ENCODE measurements at places on chromosomes 7 and 10.

GRCh38 chr10:114767101-114767985 is 54.2 kb upstream of the FHIP2A start:
- H3K4me1 ChIP-seq, result no peaks in the 10 kb centered on the region
- no peaks in the 10 kb centered on the region for H3K36me3 ChIP-seq
- peaks cover 17% of the 10 kb centered on the region for H3K27me3 ChIP-seq
- DNase-seq, result no peak
- no peak overlapping the region for H3K27ac ChIP-seq

DNA sequence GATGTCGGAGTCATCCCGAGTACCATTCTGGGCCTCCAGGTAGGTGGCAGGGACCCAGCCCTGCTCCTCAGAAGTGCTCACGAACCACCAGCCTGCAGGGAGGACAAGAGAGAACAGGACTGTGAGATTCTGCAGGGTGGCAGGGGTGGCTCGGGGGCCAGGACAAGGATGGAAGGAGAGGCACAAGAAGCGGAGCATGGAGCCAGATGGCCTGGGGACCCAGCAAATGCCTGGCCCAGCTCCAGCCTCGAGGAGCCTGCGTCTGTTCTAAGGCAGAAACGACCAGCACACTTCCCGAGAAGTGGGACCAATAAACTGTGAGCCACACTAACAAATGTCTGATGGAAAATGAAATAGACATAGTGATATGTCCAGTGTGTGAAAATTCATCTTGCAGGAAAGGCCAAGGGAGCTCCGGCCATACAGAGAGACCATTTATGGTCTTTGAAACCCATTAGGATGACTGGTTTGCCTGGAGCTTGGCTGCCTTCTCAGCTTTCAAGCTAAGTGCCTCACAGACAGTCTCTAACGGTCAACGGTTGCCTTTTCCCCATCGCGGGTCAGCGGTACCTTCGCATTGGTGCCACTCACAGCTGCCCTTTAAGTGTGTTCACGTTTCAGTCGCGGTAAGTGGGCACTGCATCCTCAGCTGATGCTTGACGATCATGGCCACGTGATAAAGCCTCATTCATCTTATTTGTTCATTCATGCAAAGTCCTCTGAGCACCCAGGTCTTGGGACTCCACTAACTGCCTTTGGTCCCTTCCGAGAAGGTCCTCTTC is 133.8 kb downstream of the NEURL1 start:
- no peak overlapping the region for H3K27ac ChIP-seq
- H3K4me1 ChIP-seq, result no peaks in the 10 kb centered on the region
- H3K27me3 ChIP-seq, result no peaks in the 10 kb centered on the region

DNA sequence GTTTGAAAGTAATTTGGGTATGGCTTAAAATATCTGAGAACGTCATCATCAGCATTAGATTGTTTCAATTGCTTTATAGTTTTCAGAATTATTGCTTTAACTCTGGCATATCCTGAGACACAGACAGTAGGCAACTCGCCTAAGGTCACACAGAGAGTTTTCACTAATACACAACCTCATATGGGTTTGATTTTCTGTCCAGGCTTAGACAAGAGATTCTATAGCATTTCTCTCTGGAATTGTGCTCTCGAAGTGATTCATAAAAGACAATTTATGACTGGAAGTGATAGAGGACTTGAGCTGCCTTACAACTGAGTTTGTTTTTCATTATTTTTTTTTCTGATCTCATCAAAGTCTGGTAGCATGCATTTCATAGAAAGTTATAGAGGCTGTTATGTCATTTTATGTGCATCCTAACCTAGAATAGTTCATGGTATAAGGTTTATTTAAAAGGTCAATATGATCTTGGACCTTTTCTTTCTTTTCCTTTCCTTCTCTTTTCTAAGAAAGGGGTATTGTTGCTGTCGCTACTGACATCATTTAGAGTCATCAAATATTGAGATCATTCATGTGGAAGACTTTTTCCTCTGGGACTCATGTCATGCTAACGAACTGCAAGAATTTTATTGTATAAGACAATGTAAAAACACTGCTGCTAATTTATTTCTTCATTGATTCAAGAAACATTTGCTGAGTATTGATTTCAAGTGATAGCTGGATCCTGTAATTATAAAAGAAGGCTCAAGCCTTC is 278.2 kb downstream of the PLXDC2 start:
- no peaks in the 10 kb centered on the region for H3K4me1 ChIP-seq
- no peak overlapping the region for H3K27ac ChIP-seq
- H3K4me3 ChIP-seq, result no peak overlapping the region
- H3K27me3 ChIP-seq, result no peaks in the 10 kb centered on the region
- no peaks in the 10 kb centered on the region for H3K36me3 ChIP-seq

DNA sequence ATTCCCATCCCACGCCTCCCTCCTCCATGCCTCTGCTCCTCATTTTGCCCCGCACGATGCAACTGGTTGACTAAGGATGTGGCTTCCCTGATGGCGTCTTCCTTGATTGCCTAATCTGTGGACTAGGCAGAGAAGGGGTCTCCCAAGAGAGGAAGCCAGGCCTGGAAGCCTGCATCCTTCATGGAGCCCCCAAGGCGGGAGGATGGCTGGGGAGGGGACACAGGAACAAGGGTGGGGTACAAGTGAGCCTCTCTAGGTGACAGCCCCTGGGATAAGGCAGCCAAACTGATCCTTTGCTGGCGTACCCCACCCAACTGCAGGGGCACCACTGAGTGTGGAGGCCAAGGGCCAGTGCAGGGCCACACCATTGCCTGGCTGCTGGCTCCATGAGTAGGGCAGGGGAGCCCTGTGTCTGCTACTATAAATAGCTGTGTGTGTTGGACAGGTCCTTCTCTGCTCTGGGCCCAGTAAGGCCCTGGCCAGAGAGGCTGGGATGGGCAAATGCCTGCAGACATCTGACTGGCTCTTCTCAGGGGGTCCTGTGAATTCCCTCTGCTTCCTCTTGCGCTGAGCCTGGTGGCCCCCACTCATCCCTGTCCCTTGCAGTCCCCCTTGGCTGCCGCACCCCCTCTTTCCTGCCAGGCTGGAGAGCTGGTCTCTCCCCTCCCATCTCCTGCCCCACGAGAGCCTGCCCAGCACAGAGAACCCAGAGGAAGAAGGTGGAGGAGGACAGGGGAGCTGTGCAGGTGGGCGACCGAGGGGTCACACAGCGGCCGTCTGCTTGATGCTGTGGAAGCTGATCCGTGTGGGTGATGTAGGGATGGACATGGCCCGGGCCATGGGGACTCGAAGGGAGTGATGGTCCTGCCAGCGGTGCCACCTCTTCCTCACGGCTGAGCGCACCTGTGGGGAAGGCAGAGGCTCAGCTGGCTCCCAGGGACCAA is 29.3 kb downstream of the CRHR2 start:
- no peaks in the 10 kb centered on the region for H3K4me1 ChIP-seq
- DNase-seq, result no peak
- H3K27me3 ChIP-seq, result no peaks in the 10 kb centered on the region
- no peak overlapping the region for H3K27ac ChIP-seq

DNA sequence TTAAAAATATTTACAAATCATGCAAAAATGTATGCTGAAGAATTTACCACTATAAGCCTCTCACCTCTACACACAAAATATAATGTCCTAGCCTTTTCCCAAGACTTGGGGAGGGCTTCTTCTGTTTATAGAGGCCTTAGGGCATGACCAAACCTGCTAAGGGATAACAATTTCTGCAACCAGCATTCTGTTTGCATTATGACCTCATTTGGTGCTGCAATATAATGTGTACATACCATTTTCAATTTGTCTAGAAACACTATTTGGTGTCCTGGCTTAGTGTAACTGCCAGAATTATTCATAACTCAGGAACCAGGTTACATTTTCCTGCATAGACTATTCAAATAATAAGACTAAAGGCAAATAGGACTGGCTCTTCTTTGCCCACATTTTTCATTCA is 446.6 kb upstream of the SORCS1 start:
- H3K4me1 ChIP-seq, result no peaks in the 10 kb centered on the region
- no peak overlapping the region for H3K4me3 ChIP-seq
- DNase-seq, result no peak
- H3K27me3 ChIP-seq, result no peaks in the 10 kb centered on the region
- H3K36me3 ChIP-seq, result no peaks in the 10 kb centered on the region

GRCh38 chr10:14879124-14879927 is 660 bp downstream of the SUV39H2 start:
- no peaks in the 10 kb centered on the region for H3K27me3 ChIP-seq
- peaks cover 53% of the 10 kb centered on the region for H3K4me1 ChIP-seq
- H3K27ac ChIP-seq, result peak overlapping the region; percentile 85
- H3K4me3 ChIP-seq, result peak overlapping the region; percentile 99

GRCh38 chr10:33008499-33009243 is 50.6 kb upstream of the ITGB1 start:
- H3K27ac ChIP-seq, result no peak overlapping the region
- peaks cover 15% of the 10 kb centered on the region for H3K4me1 ChIP-seq
- H3K36me3 ChIP-seq, result no peaks in the 10 kb centered on the region
- no peak overlapping the region for H3K4me3 ChIP-seq
- peak; percentile 65 for DNase-seq

DNA sequence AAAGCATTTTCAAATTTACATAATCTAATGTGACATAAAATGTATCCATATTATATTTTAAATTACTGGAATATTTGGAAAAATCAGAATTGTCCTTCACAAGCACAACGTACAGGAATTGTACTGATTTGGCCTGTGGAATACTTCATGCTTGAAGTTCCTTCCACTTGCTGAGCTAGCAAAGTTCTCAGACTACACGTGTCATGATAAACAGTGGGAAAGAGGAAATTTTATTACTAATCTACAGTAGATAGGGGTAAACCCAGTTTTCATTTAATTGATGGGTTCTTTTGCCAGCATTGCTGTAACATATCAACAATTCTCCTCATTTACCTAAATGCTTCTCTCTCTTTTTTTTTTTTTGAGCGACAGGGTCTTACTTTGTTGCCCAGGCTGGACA is 45.6 kb upstream of the FIGNL1 start:
- peaks cover 25% of the 10 kb centered on the region for H3K27me3 ChIP-seq
- H3K36me3 ChIP-seq, result no peaks in the 10 kb centered on the region
- DNase-seq, result no peak
- no peak overlapping the region for H3K27ac ChIP-seq

DNA sequence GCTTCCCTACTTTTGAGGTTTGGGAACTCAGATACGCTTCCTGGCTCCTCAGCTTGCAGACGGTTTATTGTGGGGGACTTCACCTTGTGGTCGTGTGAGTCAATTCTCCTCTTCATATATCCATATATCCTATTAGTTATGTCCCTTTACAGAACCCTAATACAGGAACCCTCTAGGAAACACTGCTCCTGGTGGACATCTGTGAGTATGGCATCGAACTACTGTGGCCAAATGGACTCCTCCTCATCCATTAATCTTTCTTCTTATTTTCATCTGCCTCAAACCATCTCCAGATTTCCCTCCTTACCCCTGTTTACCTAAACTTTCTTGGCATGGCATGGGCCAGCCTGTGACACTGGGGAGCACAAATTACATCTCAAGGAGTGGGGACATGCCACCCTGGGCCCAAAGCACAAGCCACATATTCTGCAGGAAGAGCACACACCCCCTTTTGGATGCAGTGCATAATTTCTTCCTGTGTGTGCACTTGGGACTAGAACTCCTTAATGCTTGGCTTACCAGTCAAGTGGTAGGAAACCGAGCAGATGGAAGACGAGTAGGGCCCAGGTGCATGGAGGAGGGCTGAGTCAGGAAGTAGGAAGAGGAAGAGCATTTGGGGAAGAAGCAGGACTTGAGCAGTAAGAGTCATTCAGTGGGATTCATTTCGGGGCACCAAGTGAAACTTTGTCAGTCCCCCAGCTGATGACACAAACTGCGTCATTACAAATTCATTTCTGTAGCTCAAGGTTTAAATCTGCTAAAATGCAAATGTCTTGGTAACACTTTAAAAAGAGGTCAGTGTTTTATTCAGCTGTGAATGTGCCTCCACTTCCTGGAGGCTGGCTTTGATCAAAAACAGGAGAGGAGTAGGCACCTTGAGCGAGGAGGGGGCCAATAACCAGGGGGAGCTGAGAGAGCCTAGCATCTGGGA is 80.8 kb upstream of the PLXNA4 start:
- peaks cover 46% of the 10 kb centered on the region for H3K4me1 ChIP-seq
- no peak overlapping the region for H3K4me3 ChIP-seq
- no peaks in the 10 kb centered on the region for H3K36me3 ChIP-seq
- H3K27ac ChIP-seq, result peak overlapping the region; percentile 93

- H3K4me3 ChIP-seq, result no peak overlapping the region
- peaks cover 5% of the 10 kb centered on the region for H3K27me3 ChIP-seq
- no peaks in the 10 kb centered on the region for H3K4me1 ChIP-seq
These were observed 25.0 kb upstream of the TAX1BP1 start for GRCh38 chr7:27714831-27715444.

GRCh38 chr7:140304191-140304799 is 94.0 kb downstream of the SLC37A3 start:
- no peak overlapping the region for H3K4me3 ChIP-seq
- peak; percentile 29 for DNase-seq
- H3K36me3 ChIP-seq, result no peaks in the 10 kb centered on the region

DNA sequence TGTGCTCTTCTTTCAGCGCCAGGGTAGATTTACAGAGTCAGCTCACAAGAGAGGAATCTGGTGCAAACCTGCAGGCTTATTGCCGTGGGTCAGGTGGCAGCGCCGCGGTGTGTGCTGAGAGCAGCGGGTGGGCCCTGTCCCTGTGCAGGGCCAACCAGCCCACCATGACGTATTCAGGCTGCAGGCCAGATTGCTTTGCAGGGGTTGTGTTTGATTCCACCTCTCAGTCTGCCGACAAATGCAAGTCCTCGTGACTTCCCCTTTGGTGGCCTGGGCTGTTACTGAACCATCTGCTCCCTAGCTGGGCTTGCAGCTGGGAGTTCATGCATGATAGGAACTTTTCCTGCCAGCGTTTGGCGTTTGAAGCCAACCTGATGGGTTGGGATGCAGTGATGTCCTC is 66.7 kb upstream of the LEP start:
- no peak overlapping the region for H3K27ac ChIP-seq
- no peaks in the 10 kb centered on the region for H3K4me1 ChIP-seq
- no peaks in the 10 kb centered on the region for H3K27me3 ChIP-seq
- DNase-seq, result no peak
- H3K36me3 ChIP-seq, result no peaks in the 10 kb centered on the region

GRCh38 chr7:106358103-106358663 is 73.4 kb upstream of the NAMPT start:
- H3K27ac ChIP-seq, result no peak overlapping the region
- no peaks in the 10 kb centered on the region for H3K4me1 ChIP-seq
- peaks cover 8% of the 10 kb centered on the region for H3K27me3 ChIP-seq
- H3K4me3 ChIP-seq, result no peak overlapping the region
- no peak for DNase-seq

GRCh38 chr10:52353960-52354394 is 39.9 kb downstream of the DKK1 start:
- no peak for DNase-seq
- no peak overlapping the region for H3K27ac ChIP-seq
- H3K4me1 ChIP-seq, result no peaks in the 10 kb centered on the region
- H3K27me3 ChIP-seq, result no peaks in the 10 kb centered on the region
- no peak overlapping the region for H3K4me3 ChIP-seq

DNA sequence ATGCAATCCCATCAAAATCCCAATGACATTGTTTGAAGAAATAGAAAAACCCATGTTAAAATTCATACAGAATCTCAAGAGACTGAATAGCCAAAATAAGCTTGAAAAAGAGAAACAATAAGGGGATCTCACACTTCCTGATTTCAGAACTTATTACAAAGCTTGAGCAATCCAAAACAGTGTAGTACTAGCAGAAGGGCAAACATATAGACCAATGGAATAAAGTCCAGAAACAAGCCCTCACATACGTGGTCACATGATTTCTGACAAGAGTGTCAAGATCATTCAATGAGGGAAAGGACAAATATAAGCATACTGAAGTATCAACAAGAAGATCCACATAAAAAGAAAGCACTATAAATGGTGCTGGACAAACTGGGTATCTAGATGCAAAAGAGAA is 31.9 kb downstream of the MICU1 start:
- H3K36me3 ChIP-seq, result no peaks in the 10 kb centered on the region
- no peak for DNase-seq
- no peak overlapping the region for H3K27ac ChIP-seq
- no peaks in the 10 kb centered on the region for H3K4me1 ChIP-seq
- H3K4me3 ChIP-seq, result no peak overlapping the region

All from DND-41 (cell line).